HFFc6 (cell line): ENCODE measurements at places on chromosomes 12 and 14. TPM values are rescaled to one million over a fixed set of nuclear protein-coding genes. Genes with fewer than 3 reads are reported as not detected.

The PPTC7 gene
- 10.5 to 13.4 TPM (median 12.3 TPM) in 3 replicates for total RNA-seq

DNA sequence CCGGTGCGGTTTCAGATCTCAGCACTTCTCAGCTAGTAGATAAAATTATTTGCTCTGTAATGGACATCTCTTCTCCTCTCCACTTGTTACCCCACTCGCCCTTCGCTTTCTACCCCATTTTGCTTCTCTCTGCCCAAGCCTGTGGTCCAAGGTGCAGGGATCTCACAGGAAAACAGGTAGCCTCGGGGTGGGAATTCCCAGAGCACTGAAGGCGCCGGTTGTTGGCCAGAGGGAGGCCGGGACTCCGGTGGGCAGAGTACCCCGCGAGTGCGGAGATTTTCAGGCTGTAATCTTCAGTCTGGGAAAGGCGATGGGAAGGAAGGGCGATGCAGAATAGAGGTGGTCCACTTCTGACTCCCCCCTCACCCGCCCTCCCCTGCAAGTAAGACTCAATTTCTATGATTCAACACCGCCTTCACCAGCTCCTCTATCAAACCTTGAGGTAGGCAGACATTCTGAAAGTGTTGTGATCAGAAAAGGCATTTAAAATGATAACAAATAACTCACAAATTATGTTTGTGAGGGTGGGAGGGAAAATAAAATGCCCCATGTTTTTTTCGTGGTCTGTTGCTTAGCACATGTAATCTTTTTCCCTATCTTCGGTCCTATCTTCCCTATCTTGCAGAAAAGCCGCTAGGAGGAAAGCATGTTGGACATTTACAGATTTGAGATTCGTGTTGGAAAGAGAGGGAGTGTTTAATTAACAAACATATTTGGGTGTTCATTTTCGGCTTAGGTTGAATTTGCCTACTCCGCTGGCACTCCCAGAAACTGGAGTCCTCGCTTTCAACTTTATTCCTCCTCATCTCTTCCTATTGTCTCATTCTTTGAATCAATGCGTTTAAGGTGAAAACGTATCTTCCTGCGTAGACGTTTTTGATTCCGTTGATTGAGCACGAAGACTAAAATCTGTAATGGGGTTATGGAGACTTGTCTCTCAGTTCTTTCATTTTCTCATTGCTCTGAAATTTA is 8.5 kb downstream of the FOXG1 start:
- DNase-seq = no peak

The RD3L gene
- not detected in 3 replicates for total RNA-seq

DNA sequence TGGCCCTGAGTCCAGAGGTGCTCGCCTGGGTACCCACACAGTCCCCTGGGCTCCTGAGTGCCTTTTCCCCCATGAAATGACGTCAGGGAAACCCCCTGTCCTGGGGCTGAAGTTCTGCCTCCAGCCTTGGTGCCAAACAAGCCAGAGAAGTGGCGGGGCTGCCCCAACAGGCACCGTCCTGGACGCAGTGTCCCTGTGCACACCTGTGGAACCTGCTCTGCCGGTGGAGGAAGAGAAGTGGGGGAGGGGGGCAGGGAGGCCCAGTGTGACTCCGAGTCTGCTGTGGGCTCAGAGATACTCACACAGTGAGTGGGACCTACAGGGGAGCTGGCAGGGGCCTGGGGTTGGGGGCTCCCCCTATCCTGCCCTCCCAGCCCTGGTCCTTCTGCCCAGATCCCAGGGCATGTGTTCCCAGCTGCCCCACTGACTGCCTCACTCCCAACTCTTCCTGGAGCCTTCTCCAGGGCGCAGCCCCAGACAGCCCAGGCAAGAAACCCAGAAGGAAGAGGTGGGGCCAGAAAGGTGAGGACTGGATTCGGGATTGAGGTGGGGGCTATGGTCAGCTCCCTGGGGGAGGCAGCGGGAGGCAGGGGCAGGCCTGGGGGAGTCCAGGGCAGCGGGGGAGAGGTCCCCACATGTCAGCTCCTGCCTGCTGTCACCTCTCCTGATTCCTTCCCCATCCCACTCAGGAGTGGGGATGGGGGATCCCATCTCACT is 24.7 kb downstream of the CCDC85C start:
- no peak for DNase-seq

DNA sequence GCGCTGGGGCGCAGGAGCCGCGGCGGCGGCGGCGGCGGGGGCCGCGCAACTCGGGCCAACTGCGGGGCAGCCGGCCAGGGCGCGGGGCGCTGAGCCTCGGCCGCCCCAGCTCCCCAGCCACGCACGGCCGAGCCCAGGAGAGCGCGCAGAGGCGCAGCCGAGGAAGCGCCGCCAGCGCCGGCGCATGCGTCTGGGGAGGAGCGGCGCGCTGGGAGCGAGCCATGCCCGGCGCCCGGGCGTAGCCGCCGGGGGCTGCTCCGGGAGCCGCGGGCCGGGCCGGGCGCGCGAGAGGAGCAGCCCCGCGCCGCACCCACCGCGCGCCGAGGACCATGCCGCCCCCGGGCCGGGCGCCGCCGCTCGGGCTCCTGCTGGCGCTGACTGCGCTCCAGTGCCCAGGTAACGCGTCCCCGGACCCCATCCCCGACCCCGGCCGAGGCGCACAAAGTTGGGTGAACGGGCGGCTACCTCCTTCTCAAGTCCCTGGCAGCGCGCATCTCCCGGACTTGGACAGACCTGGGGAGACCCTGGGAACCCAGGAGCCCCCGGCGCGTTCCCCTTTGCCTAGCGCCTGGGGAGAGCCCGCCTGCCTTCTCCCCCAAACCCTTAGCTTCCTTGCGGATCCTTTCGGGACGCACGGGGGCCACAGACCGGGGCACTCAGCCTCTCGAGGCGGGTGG is 121.4 kb downstream of the AACS start:
- no peak for DNase-seq

- no peak for DNase-seq
Observed at GRCh38 chr14:61545726-61546455, 149.4 kb upstream of the HIF1A start.

GRCh38 chr12:7557227-7557626 is 53.6 kb upstream of the CD163 start:
- no peak for DNase-seq

DNA sequence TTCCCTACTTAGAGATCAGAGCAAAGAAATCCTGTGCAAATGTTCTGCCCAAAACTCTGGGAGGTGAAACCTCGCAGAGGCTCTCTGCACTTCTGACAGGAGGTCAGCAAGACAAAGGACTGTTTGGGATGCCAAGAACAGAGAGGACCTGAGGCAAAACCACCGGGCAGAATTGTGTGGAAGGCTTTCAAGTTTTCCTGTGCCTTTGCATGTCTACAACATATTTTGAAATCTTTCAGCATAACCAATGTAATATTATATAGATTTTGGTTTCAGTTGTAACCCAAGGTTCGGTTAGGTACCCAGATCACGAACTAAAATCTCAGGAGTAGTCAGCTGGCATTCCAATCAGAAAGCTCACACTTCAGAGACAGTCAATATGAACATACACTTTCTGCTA is 99.4 kb upstream of the PLEKHA5 start:
- DNase-seq = no peak

- DNase-seq = no peak
Observed at GRCh38 chr14:99731547-99732435, 47.7 kb downstream of the CYP46A1 start.

- DNase-seq = no peak
Observed at GRCh38 chr14:101553393-101553792, 7.9 kb upstream of the DIO3 start.

DNA sequence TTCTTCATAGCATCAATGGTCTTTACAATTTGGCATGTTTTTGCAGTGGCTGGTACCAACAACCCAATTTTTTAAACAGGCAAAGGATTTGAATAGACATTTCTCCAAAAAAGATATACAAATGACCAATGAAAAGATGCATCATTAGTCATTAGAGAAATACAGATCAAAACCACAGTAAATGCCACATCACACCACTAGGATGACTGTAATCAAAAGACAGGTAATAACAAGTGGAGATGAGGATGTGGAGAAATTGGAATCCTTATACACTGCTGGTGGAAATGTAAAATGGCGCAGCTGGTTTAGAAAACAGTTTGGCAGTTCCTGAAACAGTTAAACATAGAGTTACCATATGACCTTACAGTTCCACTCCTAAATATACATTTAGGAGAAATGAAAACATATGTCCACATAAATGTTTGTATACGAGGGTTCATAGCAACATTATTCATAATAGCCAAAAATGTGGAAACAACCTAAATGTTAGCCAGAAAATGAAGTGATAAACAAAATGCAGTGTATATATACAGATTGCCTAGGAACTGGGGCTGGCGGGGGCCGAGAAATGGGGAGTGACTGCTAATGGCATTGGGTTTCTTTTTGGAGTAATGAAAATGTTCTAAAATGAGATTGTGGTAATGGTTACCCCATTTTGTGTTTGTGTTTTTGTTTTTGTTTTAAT is 55.2 kb downstream of the TGFB3 start:
- no peak for DNase-seq

- no peak for DNase-seq
Observed at GRCh38 chr14:99506276-99506675, 25.1 kb downstream of the CCNK start.

DNA sequence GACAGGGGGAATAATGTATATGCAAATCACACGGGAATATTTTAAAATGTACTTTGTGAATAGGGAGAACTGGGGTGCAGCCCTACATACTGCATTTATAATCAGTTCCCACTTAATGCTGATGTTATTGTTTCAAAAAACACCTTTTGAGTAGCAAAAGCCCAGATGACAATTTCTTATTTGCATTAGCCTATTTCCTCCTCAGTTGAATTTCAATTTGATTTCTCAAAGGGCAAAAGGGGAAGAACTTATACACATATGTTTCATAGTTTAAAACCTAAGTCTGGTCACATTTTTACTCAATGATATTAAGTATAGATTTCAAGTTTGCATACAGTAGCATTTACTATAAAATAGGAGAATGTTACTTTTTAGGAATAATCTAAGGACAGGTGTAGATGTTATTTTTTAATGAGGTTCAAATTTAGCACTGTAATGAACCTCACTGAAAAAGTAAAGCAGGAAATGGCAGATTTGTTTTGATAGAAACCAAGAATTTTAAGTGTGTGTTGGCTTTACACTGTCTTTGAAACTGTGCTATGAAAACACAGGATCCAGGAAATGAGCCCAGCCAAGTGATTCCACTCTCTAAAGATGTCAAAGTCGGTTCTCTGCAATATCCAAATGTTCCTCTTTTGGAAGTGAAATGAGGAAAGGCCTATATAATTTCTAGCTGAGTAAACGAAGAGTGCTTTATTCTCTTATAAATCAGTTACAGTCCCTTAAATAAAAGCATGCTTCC is 367.4 kb downstream of the BTG1 start:
- DNase-seq = no peak

DNA sequence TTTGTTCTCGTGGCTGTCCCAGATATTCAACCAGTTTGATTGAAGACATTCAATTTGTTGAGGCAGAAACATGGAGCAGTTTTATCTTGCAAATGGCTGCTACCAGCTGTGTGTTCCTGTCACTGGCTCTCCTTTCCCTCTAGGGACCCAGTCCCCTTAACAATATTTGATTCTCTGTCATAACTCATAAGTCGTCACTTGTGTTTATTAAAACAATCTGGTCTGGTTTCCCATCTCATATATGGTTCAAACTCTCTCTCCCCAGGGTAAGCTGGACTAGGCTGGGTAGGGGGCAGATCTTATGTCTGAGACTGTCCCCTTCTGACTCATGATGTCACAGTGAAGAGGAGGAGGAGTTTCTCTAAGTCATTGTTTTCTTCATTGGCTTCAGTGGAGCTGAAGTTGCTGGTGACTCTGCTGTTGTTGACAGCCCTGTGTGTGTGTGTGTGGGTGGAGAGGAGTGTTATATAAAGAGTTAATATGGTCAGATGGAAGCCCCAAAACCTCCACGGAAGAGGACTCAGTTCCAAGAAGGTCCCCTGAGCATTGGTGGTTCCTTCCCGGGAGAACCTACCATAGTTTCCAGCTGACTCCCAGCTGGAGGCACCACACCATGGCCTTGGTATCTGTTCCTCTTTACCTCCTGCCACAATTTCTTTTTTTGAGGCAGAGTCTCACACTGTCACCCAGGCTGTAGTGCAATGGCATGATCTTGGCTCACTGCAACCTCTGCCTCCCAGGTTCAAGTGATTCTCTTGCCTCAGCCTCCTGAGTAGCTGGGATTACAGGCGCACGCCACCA is 16.1 kb upstream of the GNG2 start:
- DNase-seq = no peak

The IPO8 gene
- total RNA-seq = 39.2 to 45.5 TPM (median 44.8 TPM) in 3 replicates

GRCh38 chr12:85821759-85822158 is 14.4 kb downstream of the RASSF9 start:
- no peak for DNase-seq

The EID3 gene
- 2.8 to 5.2 TPM (median 3.3 TPM) in 3 replicates for total RNA-seq

- DNase-seq = peak; percentile 2
Observed at GRCh38 chr12:25771041-25771440, 187.4 kb upstream of the RASSF8 start.

GRCh38 chr12:71599210-71599609 is 64.4 kb downstream of the ZFC3H1 start:
- no peak for DNase-seq

GRCh38 chr12:22409377-22410164 is 75.1 kb upstream of the ST8SIA1 start:
- no peak for DNase-seq

DNA sequence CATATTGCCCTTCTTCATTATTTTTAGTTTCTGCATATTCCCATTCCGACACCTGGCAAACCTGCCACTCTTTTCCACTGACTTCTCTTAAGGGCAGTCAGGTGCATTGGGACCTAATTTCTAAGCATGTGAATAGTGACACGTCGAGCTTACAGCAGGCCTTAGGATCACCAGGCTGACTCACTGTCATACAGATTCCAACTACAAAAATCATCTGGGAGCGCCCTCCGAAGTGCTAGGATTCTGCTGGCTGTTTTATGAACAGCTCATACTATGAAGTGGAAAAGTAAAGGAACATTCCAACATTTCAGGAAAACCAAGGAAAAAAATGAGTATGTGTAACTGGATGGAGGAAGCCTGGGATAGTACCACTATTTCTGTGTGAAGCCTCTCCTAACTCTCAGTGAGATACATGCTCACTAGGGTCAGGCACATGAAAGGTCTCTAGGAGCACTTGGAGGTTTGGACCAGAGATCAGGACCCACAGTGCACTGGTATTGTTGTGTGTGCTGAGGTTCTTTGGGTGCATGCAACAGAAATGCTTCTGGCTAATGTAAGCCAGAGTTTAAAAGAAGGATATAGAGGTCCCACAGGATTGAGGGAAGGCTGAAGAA is 257.4 kb downstream of the ZFP36L1 start:
- peak; percentile 91 for DNase-seq

DNA sequence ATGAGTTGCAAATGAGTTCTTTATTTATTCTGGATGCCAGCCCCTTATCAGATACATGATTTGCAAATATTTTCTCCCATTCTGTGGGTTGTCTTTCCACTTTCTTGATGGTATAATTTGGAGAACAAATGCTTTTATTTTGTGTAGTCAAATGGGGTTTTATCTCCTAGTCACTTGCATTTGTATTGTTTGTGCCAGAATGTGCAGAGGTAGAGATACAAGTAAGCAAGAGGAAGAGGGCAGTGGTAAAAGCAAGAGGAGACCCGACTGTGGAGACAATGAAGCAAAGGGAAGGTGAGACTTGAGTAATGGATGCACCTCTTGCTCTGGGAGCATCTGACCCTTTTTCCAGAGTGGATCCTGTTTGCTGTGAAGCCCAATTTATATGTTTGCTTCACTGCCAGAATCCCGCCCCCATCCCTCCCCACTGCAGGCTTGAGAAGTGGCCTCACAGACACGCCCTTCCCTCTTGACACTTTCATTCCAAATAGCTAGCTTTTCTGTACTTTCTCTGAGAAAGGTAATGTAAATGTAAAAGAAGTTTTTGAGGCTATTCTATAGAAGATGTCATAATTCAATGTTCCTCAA is 786 bp upstream of the PFKM start:
- DNase-seq = no peak

GRCh38 chr14:67539116-67539515 is 6.0 kb downstream of the PLEKHH1 start:
- no peak for DNase-seq
